Left renal cortex interstitium (tissue), 4 donors: ENCODE measurements at places on chromosomes 1 and 21. TPM values are rescaled to one million over a fixed set of nuclear protein-coding genes. Genes with fewer than 3 reads are reported as not detected.

DNA sequence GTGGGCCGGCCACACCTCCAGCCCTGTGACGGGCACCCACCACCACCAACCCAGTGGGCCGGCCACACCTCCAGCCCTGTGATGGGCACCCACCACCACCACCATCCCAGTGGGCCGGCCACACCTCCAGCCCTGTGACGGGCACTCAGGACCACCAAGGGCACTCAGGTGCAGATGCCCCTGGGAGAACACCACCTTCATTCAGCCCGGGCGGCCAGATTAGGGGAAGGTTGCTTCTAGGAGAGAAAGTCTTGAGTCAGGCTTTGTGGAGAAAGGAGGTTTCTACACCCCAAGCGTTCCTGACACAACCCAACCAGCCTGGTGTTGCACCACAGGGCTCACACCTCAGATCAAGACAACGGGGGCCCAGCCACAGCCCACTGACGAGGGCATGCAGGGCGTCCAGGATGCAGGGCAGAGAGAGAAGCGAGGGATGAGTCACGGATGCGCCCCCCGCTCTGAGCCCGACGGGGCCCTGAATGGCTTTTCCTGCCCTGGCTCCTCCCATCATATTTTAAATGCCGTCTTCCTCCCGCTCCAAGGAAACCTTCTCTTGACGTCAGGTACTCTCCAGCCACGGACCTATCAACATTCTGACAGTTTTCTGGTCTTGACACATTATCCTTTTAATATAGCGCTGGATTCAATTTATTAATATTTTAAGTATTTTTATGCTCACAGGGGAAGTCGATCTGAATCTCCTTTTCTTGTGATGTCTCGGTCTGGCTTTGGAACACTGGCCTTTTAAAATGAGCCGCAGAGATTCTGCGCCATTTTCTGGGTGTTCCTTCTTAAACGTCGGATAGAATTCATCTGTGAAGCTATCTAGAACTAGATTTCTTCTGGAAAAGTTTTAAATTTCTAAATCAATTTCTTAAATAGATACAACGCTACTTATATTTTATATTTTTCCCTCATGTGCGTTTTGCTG, 631 bp upstream of the SPATC1L start:
- peak; percentile 89 for DNase-seq

DNA sequence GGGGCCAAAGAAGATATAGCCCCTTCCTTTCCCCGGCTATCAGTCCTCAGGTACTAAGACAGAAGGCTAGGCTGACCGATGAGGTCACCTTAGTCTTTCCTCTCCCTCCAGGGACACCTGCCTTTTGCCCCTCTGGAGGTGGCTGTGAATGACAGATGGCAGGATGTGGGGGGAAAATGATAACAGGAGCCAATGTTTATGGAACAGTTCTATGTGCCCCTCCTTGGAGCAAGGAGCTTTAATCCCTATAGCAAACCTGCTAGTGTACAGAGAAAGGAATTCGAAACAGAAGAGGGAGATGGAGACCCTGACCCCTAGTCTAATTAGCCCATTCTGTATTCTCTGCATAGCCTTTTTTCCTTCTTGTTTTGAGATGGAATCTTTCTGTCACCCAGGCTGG, 28.1 kb downstream of the SERINC2 start:
- DNase-seq: no peak

The XCL2 gene
- not detected for polyA plus RNA-seq

The EDARADD gene
- 7.5 TPM for polyA plus RNA-seq

DNA sequence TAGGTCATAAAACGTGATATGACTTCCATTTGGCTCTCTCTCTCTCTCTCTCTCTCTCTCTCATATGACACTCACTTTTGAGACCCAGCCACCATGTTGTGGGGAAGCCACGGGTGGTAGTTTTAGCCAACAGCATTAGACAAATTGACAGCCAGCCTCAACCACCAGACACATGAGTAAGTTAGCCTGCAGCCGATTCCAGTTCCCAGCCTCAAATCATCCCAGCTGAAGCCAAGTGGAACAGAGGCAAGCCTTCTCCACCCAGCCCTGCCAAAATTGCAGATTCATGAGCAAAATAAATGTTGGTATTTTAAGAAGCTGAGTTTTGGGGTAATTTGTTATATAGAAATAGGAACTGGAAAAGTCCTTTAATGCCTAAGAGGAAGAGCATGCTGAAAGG, 98.0 kb upstream of the DNAH14 start:
- no peak for DNase-seq

- DNase-seq: no peak
These were observed 250.2 kb downstream of the RRAGC start for GRCh38 chr1:38609166-38610025.

- no peak for DNase-seq
These were observed 96.3 kb upstream of the SLC44A3 start for GRCh38 chr1:94723894-94724293.

- no peak for DNase-seq
These were observed 378.7 kb downstream of the USH2A start for GRCh38 chr1:216044538-216044937.

DNA sequence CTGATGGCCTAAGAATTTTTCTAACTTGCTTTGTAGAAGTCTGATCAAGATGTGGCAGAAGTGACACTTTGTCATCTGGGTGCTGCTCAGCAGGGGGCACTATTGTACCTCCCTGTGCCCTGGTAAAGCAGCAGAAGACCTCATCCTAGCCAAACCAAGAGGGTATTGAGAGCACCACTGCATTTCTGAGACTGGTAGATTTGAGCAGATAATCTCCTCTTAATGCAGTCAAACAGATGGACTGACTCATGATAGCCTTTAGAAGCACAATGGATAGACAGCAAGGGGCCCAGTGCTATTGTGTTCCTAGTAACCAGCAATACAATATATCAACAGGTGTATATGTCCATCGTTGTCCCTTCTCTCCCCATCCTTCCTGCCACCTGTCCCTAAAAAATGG, 5.7 kb downstream of the TPM3 start:
- no peak for DNase-seq

- DNase-seq: no peak
These were observed 134.4 kb downstream of the ZNF281 start for GRCh38 chr1:200275415-200275814.

- DNase-seq: no peak
These were observed 47.0 kb upstream of the MPC2 start for GRCh38 chr1:167983797-167984420.
